Fibroblast of upper back skin (primary cell): ENCODE measurements at places on chromosomes 7 and 10.

GRCh38 chr7:157813741-157814661 is 477.2 kb downstream of the DNAJB6 start:
- DNase-seq: no peak

- no peak for DNase-seq
These were observed 43.1 kb upstream of the CYCS start for GRCh38 chr7:25168145-25168544.

DNA sequence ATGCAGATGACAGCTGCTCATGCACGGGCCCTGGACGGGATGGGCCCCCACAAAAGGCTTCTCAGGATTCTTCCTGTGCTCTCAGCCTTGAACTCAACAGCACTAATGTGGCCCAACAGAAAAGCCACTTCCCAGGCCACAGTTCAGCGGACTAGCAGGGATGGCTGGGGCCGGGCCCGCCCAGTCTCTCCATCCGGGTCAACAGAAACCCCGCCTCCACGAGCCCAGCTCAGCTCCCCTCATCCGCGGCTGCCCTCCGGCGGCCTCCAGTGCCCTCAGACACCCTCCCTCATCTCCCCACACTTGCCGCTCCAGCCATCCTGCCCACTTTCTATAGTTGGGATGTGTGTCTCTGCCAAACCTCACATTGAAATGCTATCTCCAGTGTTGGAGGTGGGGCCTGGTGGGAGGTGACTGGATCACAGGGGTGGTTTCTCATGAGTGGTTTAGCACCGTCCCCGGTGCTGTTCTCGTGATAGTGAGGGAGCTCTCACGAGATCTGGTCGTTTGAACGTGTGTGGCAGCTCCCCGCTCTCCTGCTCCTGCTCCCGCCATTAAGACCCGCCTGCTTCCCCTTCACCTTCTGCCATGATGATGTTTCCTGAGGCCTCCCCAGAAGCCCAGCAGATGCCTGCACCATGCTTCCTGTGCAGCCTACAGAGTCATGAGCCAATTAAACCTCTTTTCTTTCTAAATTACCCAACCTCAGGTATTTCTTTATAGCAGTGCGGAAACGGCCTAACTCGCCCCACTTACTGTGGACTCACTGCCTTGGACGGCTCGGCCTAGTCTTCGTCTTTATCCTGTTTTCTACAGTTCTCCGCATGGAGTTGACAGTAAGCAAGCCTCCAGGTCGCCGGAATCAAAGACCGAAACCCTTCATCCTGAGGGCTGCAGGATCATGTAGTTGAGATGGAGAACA is 169.9 kb upstream of the RNF32 start:
- no peak for DNase-seq

- DNase-seq: no peak
These were observed 387.5 kb upstream of the GALNT17 start for GRCh38 chr7:70744492-70744891.

DNA sequence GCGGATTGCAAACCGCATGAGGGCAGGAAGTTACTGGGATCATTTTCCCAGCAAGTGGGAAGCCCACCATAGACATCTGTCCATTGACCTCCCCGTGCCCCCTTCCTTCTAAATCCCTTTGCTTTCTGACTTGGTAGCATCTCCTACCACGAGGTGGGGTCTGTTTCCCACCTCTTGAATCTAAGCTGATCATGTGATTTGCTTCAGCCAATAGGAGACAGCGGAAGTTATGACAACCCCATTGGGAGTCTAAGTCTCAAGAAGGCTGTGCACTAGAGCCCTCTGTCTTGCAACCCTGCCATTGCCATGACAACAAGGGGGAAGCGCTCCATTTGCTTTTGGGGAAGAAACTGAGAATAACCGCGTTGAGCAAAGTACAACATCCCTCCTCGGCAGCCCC is 39.2 kb upstream of the CARD11 start:
- no peak for DNase-seq

DNA sequence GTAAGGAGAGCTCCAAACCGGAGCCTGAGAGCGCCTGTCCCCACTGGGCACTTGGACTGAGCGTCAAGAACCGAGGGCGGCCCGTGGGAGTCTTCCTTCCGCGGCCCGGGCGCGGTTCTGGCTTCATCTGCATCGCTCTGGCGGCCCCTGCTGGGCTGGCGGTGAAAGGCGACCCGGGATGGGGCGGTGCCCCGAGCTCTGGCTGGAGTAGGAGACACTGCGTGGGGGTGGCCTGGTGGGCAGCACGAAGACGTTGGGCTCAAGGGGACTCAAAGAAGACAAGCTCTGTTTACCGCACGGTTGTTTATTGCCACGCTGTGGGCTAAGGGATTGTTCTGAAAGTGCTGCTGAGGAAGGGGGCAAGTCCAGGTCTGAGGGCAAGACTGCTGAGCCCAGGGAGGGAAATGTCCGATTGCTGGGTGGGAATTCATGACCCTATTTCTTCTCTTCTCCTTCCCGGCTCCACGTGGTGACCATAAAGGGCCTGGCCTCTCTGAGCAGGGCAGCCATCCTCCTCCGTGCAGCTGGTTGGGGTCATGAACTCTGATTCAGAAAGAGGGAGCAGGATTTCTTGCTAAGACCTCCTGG is 29.8 kb downstream of the PLAU start:
- peak; percentile 72 for DNase-seq

DNA sequence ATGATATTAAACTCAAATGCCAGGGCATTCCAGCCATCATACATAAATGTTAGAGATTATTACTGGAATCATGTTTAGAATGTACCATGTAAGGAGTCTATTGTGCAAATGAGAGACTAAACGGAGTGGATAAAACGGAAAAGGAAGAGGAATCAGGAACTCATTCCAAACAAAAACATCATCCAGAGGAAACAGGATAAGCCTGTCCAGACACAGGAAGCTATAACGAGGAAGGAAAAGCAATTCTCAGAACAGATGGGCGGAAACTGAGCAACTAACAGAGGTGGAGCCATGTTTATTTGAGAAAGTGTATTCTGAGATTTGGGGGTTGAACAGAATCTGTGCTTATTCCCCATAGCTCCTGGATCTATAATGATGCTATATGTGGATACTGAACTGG is 52.3 kb upstream of the TRIM24 start:
- DNase-seq: no peak

GRCh38 chr10:132648072-132648850 is 110.7 kb downstream of the INPP5A start:
- DNase-seq: no peak

- DNase-seq: peak; percentile 68
These were observed 84.6 kb upstream of the PDGFA start for GRCh38 chr7:604001-604883.

DNA sequence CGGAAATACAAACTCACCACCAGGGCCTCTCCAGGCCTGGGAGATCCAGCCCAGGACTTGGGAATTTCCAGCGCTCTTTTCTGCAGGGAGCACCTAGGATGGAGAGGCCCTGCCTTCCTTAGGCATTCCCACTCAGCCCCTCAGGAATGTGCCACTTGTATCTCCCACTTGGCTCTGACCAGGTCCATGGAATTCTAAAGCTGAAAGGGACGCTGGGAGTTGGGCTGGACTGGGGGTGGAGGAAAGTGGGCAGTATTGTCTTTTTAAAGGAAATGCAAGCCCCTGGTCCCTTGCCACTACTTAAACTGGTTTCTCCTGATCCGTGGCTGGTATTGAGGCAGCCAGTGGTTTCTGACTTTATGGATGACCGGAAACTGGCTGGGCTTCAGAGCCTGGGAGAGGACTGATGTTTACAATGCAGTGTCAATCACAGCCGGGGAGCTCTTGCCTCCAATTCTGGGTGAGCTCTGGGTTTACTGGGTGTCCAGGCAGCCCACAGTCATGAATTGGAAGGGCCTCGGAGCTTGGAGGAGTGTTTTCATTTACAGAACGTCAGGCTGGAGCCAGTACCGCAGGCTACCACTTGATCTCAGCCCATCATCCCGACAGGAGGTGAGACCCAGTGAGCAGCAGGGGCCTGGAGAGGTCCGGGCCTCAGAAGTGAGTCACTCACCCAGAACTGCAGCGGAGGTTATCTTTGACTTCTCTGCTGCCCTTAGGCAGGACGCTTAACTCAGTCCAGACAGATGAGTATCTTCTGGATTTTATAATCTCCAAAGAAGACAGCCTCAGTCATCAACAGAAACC is 27.3 kb downstream of the AGAP3 start:
- peak; percentile 93 for DNase-seq

- no peak for DNase-seq
These were observed 264.6 kb downstream of the DGKB start for GRCh38 chr7:14637968-14638367.

- no peak for DNase-seq
These were observed 31.4 kb upstream of the PDCD4 start for GRCh38 chr10:110840225-110840922.

- DNase-seq: no peak
These were observed 3.8 kb downstream of the LMTK2 start for GRCh38 chr7:98110249-98111022.

- no peak for DNase-seq
These were observed 565.8 kb upstream of the MGMT start for GRCh38 chr10:128901236-128901635.

- no peak for DNase-seq
These were observed 19.1 kb upstream of the OTUD1 start for GRCh38 chr10:23419655-23420329.

GRCh38 chr7:29649028-29649716 is 85.5 kb downstream of the PRR15 start:
- no peak for DNase-seq

- DNase-seq: no peak
These were observed 9.0 kb downstream of the EPHB4 start for GRCh38 chr7:100818366-100818765.

- DNase-seq: no peak
These were observed 30.2 kb upstream of the NUB1 start for GRCh38 chr7:151311294-151311864.

DNA sequence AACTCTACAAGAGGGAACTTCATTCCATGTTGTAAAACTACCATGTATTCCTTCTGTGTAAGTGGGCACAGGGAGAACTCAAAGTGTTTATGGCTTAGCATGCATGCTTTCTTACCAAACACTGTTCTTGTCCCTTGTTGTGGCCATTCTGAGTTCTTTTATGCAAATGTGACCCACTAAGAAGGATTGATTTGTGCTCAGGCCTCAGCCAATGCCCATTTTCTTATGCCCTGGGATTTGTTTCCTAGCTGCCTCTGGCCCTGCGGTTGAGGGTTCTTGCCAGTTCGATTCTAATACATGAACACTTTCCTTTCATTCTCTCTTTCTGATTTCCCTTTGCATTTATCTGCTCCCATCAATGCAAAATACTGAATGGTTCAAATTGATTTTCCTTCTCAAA is 316.7 kb downstream of the NRG3 start:
- DNase-seq: no peak

DNA sequence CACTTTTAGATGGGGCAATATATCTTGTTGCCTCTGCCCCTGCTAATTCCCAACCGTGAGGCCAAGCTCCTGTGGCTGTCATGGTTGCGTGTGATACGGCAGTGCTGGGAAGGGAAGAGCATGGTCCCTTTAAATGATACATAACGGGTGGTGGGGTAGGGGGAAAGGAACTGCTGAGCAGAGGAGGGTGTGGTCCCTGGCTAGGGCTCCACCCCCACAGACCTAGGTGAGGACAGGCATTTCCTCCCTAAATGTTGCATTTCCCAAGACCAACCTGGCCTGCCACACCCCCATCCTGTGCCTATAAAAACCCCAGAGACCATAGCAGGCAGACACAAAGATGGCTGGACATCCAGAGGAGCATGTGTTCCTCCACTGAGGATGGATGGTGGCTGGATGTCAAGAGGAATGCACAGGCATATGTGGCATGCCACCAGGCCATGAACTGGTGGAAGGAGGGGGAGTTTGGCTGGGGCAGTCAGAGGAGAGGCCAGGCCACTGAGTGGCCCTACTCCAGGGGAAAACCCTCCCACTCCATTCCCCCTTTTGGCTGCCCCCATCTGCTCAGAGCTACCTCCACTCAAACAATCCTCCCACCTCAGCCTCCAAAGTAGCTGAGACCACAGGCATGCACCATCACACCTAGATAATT is 104.0 kb downstream of the PLXDC2 start:
- no peak for DNase-seq

GRCh38 chr7:149720372-149721083 is 52.9 kb downstream of the ZNF467 start:
- DNase-seq: no peak

GRCh38 chr7:107201795-107202450 is 33.1 kb downstream of the HBP1 start:
- peak; percentile 32 for DNase-seq

- peak; percentile 54 for DNase-seq
These were observed 3.8 kb upstream of the PKD2L1 start for GRCh38 chr10:100333661-100334440.

- no peak for DNase-seq
These were observed 158.8 kb downstream of the DIP2C start for GRCh38 chr10:530717-531116.

GRCh38 chr10:52621635-52622079 is 150.9 kb downstream of the MBL2 start:
- DNase-seq: peak; percentile 86

DNA sequence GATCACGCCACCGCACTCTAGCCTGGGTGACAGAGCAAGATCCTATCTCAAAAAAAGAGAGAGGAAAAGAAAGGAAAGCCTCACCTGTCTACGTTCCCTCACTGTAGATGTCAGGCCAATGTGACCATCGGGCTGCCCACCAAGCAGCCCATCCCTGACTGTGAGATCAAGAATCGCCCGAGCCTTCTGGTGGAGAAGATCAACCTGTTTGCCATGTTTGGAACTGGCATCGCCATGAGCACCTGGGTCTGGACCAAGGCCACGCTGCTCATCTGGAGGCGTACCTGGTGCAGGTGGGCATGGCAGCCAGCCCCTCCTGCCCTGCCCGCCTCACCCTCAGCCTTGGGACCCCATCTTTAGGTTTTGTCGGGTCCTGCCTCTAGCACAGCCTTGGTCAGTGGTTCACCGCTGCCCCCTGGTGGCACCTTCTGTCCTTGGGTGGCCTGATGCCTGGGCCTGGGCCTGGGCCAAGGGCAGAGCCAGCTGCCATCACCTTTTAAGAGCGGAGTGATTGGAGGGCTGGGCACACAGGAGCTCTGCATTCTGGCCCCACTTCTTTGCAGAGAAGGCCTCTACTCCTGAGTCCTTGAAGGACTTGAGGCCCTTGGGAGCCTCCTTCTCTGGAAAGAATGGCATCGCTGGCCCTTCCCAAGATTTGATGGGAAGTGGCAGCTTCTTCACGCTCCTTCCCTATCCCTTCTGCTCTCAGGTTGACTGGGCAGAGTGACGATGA is 14.4 kb upstream of the AHCYL2 start:
- DNase-seq: peak; percentile 34

DNA sequence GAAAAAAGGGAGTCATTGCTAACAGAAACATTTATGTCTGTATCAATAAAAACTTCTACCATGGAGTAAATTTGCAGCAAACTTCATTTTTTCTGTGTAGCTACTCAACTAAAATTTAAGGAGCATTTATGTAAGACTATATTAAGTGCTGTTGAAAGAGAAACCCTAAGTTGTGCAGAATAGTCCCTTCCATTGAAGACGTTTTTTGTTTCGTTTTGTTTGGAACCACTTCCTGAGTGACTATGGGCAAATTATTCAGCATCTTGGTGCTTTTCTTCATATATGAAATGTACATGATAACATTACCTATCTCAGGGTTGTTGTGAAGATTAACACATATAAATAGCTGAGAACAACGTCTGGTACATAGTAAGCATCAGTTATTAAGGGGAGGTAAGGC is 24.3 kb downstream of the SEM1 start:
- no peak for DNase-seq

GRCh38 chr10:14369906-14370305 is 39.2 kb upstream of the FRMD4A start:
- DNase-seq: no peak

GRCh38 chr7:21352540-21353387 is 75.1 kb upstream of the SP4 start:
- DNase-seq: no peak
